ENCODE measurements at places on chromosomes 1 and 21. TPM values are rescaled to one million over a fixed set of nuclear protein-coding genes. Genes with fewer than 3 reads are reported as not detected.
A peak's percentile ranks its signal among the peaks of the same experiment; 100 is the strongest.

The HSD3B2 gene
- total RNA-seq = not detected

The FMOD gene
- not detected for total RNA-seq

The MMEL1 gene
- total RNA-seq = 0.22 TPM

The INKA2 gene
- total RNA-seq = 6.4 TPM

The S1PR1 gene
- 219 TPM for total RNA-seq

The SLFNL1 gene
- total RNA-seq = 1.4 TPM

The FCGR3A gene
- 1.3 TPM for total RNA-seq

The CGN gene
- total RNA-seq = 0.49 TPM

DNA sequence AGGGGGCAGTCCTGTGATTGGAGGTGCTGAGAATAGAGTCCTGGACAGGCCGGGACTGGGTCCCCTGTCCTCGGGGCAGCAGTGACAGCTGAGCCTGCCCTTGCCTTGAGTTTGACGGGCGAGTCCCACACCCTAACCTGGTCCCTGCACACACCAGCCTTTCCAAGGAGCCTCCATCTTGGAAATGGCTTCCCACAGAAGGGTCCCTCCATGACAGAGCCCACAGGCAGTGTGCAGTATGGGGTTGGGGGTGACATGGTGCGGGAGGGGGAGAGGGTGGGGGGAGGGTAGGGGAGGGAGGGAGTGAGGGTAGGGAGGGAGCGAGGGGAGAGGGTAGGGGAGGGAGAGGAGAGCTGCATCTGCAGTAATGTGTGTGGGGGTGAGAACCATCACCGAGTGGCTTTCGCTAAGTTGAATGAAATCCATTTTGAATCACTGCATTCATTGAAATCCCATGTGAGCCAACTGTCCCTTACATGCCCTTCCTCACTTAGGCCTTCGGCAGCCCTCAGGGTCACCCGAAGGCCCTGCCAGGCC, 10.1 kb upstream of the TMEM52 start:
- peak; percentile 13 for DNase-seq
- H3K4me3 ChIP-seq = no peak overlapping the region
- H3K36me3 ChIP-seq = no peaks in the 10 kb centered on the region
- H3K27ac ChIP-seq = no peak overlapping the region

GRCh38 chr21:27201197-27201596, 234.3 kb upstream of the ADAMTS5 start:
- H3K4me3 ChIP-seq = no peak overlapping the region
- no peaks in the 10 kb centered on the region for H3K4me1 ChIP-seq
- no peak overlapping the region for H3K27ac ChIP-seq
- no peaks in the 10 kb centered on the region for H3K36me3 ChIP-seq
- no peak for DNase-seq

- no peaks in the 10 kb centered on the region for H3K27me3 ChIP-seq
- peaks cover 72% of the 10 kb centered on the region for H3K4me1 ChIP-seq
- DNase-seq = no peak
- H3K27ac ChIP-seq = no peak overlapping the region
- H3K36me3 ChIP-seq = peaks cover 7% of the 10 kb centered on the region
- H3K4me3 ChIP-seq = no peak overlapping the region
These were observed 46.6 kb downstream of the ADARB1 start for GRCh38 chr21:45120975-45121374.

- H3K27ac ChIP-seq = no peak overlapping the region
- no peaks in the 10 kb centered on the region for H3K27me3 ChIP-seq
- H3K36me3 ChIP-seq = no peaks in the 10 kb centered on the region
- H3K4me3 ChIP-seq = no peak overlapping the region
- H3K4me1 ChIP-seq = no peaks in the 10 kb centered on the region
These were observed 9.0 kb upstream of the KIRREL1 start for GRCh38 chr1:157984469-157984868.

GRCh38 chr1:216903382-216903740, 180.1 kb upstream of the ESRRG start:
- no peak overlapping the region for H3K27ac ChIP-seq
- no peak overlapping the region for H3K4me3 ChIP-seq
- no peaks in the 10 kb centered on the region for H3K4me1 ChIP-seq
- no peaks in the 10 kb centered on the region for H3K27me3 ChIP-seq

DNA sequence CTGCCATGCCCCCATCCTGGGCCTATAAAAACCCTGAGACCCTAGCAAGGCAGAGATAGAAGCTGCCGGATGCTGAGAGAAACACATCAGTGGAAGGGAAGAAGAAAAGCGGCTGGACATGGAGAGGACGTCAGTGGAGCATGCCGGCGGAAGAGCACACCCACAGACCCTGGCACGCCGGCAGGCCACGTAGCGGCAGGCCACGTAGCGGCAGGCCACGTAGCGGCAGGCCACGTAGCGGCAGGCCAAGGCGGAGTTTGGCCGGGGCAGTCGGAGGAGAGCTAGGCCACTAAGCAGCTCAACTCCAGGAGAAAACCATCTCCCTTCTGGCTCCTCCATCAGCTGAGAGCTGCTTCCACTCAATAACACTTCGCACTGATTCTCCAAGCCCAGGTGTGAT, 35.1 kb downstream of the LRRC3 start:
- H3K4me1 ChIP-seq = no peaks in the 10 kb centered on the region
- no peak overlapping the region for H3K4me3 ChIP-seq
- H3K27ac ChIP-seq = no peak overlapping the region

- H3K4me1 ChIP-seq = no peaks in the 10 kb centered on the region
- H3K27me3 ChIP-seq = no peaks in the 10 kb centered on the region
- H3K4me3 ChIP-seq = no peak overlapping the region
- H3K36me3 ChIP-seq = no peaks in the 10 kb centered on the region
These were observed 37.6 kb downstream of the C1orf87 start for GRCh38 chr1:60035921-60036320.

DNA sequence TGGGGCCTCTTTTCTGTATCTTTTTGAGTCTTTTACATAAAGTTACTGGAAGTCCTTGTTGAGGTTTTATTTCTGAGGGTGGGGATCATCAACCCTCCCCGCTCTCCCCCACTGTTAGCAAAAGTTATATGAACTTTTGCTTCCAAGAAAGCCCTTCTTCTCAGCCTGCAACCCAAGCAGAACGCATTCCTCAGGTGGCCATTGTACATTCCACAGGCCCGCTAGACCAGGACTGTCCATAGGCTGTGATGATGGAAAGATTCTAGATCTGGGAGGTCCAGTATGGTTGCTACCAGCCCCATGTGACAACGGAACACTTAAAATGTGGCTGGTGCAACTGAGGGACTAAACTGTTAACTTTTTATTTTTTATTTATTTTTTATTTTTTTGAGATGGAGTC, 11.8 kb upstream of the YBX1 start:
- no peak overlapping the region for H3K4me3 ChIP-seq
- H3K36me3 ChIP-seq = peaks cover 3% of the 10 kb centered on the region
- no peak for DNase-seq
- H3K4me1 ChIP-seq = no peaks in the 10 kb centered on the region
- H3K27ac ChIP-seq = no peak overlapping the region

DNA sequence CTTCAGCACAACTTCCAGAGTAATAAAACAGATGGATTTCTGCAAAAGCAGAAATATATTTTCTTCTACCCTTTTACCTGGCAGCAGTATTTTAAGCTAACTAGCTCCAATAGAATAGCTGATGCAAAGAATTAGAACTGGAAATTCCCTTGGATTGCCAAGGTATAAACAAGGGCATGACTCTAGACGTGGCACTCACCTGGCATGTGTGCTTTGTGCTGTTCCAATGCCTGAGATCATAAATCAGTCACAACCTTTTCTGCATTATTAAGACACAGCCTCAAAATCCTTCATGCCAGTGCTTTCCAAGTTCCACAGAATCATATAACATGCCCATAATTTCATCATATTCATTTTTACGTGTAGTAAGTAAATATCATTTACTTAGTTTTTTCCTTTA, 1048.7 kb downstream of the ADGRL2 start:
- no peaks in the 10 kb centered on the region for H3K4me1 ChIP-seq
- H3K36me3 ChIP-seq = no peaks in the 10 kb centered on the region

- H3K27me3 ChIP-seq = no peaks in the 10 kb centered on the region
- DNase-seq = no peak
These were observed 95.6 kb downstream of the TGFBR3 start for GRCh38 chr1:91790392-91790791.

DNA sequence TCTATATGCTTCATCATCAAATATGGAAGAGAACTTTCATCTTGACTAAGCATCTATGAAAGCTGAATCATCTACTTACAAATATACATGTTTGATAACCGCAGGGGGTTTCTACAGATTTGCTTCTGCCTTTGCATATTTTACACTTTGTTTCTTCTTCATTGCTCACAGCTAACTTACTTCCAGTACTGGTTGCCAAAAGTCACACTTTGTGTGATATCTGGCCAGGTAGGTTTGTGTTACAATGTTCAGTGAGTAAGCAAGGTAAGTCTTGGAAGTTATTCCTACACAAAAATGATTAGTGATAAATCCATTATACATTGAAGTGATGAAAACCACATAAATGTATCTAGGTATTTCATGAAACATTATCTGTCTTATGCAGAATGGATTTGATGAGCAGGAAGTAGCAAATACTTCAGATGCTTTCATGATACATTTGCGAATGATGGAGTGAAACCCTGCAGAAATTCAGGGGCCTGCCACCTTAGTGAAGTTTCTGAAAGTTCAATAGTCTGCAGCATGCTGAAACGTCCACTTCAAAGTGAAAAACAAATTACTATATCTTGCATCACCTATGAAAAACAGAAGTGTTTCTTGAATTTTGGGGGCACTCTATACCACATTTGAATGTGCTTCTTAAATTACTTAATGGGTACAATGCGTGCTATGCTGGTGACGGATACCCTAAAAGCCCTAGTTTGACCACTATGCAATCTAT, 187.3 kb downstream of the ATP6V1G3 start:
- no peaks in the 10 kb centered on the region for H3K4me1 ChIP-seq
- no peak for DNase-seq
- H3K27me3 ChIP-seq = no peaks in the 10 kb centered on the region
- no peaks in the 10 kb centered on the region for H3K36me3 ChIP-seq
- H3K27ac ChIP-seq = no peak overlapping the region
- H3K4me3 ChIP-seq = no peak overlapping the region

- H3K27ac ChIP-seq = peak overlapping the region; percentile 47
- no peak for DNase-seq
- no peaks in the 10 kb centered on the region for H3K4me1 ChIP-seq
- H3K4me3 ChIP-seq = no peak overlapping the region
- peaks cover 51% of the 10 kb centered on the region for H3K36me3 ChIP-seq
These were observed 23.4 kb downstream of the DRAM2 start for GRCh38 chr1:111116496-111116895.

GRCh38 chr1:29245876-29246275, 9.6 kb downstream of the PTPRU start:
- no peaks in the 10 kb centered on the region for H3K36me3 ChIP-seq
- no peaks in the 10 kb centered on the region for H3K4me1 ChIP-seq
- H3K27ac ChIP-seq = no peak overlapping the region
- no peak overlapping the region for H3K4me3 ChIP-seq
- no peak for DNase-seq
- no peaks in the 10 kb centered on the region for H3K27me3 ChIP-seq
